Brain microvascular endothelial cell (primary cell): ENCODE measurements at places on chromosomes 6 and 20.

GRCh38 chr6:16993396-16993795, 108.5 kb upstream of the STMND1 start:
- no peak for DNase-seq

DNA sequence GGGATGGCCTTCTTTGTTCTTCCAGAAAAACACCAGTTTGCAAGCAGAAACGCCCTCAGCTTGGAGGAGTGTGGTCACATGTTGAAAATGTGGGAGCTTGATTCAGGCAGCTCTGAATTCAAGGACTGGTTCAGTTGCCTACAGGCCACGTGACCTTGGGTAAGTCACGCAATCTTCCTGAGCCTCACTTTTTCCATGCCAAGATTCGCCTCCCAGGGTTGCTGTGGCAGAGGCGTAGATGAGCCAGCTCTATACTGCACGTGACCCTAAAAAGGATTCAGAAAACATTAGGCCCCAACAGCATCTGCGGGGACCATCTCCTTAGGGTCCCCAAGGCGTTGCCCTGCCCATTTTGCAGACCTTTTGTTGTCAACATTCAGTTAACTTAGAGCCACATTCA, 112.0 kb upstream of the SNX9 start:
- no peak for DNase-seq

- DNase-seq, result no peak
Measured at GRCh38 chr20:22430154-22430745, 154.1 kb downstream of the FOXA2 start.

DNA sequence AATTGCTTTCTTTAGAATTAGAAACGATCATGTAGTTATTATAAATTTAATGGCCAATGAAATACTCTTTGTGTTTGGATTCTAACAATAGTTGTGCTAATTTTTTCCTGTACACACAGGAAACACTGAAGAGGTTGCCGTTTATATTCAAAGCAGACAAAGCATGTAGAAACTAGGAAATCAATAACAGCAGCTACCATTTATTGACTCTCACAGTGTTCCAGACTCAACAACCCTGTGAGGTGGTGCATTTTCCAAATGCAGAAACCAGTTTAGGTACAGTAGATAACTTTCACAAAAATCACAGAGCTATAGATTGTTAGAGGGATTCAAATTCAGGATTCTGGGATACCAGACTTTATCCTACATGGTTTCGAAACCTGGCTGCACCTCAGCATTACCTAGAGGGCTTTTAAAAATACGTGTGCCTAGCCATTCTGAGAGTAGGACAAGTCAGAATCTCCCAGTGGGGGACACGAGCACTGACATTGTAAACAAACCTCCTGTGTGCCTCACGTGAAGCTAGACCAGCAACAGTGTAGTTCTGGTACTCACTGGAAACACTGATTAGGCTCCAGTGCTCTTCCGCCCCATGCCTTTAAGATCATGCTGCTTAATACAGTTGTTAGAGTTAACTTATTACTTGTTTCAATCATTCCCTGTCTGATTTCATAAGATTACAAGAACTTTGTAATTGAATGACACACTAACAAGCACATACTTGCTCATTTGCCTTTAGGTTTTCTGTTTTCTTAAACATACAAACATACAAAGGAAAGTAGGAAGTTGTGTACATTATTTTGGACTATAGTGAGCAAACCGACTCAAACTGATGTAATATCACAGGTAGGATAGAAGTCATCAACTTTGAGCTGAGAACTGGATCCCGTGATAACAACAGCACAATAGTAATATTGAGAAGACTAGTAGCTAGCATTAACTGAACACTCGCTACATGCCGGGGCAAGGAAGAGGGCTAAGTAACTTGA, 65.8 kb downstream of the MAP3K4 start:
- DNase-seq, result no peak

DNA sequence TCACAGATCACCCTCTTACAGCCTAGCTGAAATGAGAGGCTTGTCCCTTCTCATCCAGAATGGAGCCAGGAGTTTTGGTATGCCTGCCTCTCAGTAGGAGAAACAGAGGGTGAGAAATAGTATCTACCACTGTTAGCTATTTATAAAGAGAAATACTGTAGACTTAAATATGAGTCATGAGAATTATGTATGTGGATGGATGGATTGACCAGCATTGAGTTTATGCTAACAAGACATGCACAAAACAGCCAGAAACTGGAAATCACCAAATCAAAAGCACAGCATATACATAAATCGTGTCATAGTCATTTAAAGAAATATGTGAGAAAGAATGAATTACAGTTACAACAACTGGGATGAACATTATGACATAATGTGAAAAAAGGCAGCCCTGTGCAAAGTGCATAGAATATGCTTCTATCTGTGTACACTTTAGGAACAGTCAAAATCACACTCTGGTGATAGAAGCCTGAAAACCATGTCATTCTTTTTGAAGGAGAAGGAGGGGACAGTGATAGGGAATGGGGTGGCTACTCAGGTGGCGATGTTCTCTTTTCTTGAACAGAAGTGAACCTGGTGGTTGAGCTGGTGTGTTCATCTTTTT, 79.8 kb upstream of the KIF25 start:
- no peak for DNase-seq
